ENCODE measurements at places on chromosomes 12 and 14.

DNA sequence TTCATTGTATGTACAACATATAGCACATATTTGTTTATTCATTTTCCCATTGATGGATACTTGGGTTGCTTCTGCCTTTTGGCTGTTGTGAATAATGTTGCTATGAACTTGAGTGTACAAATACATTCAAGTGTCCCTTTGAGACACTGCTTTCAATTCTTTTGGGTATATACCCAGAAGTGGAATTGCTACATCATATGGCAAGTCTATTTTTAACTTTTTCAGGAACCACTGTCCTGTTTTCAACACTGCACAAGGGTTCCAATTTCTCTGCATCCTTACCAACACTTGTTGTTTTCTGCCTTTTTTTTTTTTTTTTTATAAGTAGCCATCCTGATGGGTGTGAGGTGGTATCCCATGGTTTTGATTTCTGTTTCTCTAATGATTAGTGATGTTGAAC lies 15.9 kb downstream of the RBMS2 start:
- no peak for DNase-seq

DNA sequence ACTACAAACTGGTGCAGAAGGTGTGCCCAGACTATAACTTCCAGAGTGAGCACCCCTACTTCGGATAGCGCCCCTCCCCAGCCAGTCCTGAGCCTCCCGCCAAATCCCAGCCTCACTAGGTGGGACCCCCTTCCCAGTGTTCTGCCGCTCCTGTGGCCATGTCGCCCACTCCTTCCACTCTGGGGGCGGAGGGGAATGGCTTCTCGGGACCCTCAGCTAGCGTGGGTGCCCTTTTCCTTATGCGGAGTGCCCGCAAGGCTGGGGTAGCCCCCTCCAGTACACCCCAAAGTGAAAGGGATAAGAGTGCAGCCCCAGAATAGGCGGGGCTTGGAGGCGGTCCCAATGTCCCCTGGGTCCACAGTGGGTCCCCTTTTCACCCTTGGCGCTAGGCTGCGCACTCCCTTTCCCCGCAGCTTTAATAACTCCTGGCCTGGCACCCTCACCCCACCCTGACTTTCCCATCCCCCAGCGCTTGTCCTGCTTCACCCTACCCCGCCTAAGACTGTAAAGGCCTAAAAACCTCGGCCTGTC lies 3.8 kb upstream of the SHMT2 start:
- DNase-seq = no peak

DNA sequence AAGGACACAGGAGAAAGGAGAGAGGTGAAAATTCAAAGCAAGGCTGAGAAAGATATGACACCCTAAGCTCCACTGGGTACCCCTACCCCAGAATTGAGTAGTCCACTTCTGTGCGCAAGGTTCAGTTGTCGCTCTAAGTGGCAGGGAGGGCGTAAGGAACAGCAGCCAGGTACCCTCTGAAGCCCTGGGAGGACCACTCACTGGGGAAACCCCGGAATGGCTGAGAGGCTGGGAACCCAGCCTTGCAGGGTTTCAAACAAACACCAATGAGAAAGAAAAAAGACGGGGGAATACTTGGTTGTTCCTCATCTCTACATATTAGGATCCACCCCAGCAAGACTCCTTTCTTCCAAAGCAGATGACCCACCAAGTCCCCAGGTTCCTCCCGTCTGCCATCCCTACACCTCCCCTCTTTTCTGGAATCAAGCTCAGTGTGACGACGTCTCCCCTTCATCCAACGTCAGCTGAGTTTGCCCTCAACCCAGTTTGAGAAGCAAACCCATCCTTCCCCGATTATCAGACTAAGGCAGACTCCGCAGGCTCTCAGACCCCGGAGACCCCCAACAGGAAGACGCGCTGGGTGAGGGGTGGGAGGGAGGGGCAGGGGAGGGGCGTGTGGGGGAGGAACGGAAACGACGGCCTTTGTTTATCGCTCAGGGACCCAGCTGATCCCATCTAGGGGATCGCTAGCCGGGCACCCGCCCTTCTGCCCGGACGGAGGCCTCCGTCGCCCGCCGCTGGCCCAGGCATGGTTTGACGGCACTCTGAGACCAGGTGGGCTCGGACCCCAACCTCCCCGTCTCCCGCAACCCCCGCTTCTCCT lies 795 bp downstream of the LMBR1L start:
- DNase-seq = no peak

DNA sequence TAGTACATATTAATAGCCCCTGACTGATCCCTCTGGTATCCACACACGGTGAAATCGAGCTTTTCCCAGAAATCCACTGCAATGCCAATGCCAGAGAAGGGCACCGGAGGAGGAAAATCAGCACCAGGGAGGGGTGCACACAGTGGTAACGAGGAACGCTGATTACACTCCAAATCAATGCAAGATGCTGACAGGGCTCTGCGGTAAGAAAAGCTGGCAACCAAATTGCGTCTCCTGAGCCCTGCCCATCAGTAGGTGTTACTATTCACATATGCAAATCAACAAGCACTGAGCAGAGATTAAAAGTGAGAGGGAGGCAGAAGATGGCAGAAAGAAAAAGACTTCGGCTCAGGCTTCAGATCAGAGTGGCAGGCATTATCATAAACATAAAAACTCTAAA lies 159.1 kb downstream of the RPS29 start:
- DNase-seq = no peak

GRCh38 chr14:80059041-80059440 lies 152.3 kb downstream of the DIO2 start:
- no peak for DNase-seq

GRCh38 chr12:51056242-51056641 lies 8.1 kb downstream of the LETMD1 start:
- no peak for DNase-seq

DNA sequence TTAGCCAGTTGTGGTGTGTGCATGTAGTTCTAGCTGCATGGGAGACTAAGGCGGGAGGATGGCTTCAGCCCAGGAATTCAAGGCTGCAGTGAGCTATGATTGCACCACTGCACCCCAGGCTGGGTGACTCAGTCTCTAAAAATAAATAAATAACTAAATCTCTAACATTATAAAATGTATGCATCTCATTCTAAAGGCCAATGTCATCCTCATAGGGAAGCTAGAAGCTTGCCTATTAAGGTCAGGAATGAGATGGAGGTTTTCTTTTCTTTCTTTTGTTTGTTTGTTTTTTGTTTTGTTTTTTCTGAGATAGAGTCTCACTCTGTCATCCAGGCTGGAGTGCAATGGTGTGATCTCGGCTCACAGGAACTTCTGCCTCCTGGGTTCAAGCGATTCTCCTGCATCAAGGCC lies 48.8 kb upstream of the PAPLN start:
- DNase-seq = no peak

DNA sequence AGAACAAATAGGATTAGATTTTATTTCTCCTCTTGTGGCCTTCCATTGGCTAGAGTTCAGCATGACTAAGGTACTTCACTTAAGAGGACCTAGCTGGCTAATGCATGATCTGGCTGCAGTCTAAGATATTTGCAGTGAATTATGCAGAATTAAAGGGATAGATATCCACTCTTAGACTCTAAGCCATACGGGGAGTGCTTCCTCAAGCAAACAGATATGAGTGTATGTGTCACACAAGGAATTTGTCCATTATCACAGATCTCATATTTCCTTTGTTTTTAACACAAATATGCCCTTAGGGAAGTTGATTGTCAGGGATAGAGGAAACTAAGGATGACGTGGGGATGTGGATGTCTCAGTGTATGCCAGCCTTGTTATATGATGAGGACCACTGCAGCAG lies 88.1 kb upstream of the DHRS4 start:
- DNase-seq = no peak

DNA sequence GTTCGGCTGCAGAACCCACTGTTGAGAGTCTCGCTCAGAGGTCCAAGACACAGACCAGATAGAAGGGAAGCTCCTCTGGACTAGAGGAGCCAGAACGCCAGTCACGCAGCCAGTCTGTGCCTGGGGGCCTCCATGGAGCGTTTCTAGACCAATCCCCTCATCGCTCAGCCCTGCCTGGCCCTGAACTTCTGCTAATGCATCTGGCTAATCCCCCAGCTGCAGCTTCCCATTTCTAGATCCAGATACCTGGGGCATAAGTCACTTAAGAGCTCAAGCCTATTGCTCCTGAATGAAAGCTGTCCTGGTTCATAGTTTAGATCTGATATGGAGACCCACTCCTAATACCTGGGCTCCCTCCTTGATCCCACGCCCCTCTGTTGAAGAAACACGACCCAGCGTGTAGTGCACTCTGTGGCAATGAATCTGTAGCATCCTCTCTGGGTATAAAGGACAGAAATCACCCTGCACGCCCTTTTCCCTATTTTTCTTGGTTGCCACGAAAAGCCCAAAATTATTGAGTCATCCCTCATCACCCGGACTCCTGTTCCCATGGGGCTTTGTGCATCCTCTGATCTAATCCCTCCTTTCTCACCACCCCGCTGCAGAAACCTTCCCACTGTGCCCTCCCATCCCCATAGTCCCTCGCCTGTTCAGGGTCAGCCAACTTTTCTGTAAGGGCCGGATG lies 341.6 kb upstream of the FKBP4 start:
- no peak for DNase-seq

DNA sequence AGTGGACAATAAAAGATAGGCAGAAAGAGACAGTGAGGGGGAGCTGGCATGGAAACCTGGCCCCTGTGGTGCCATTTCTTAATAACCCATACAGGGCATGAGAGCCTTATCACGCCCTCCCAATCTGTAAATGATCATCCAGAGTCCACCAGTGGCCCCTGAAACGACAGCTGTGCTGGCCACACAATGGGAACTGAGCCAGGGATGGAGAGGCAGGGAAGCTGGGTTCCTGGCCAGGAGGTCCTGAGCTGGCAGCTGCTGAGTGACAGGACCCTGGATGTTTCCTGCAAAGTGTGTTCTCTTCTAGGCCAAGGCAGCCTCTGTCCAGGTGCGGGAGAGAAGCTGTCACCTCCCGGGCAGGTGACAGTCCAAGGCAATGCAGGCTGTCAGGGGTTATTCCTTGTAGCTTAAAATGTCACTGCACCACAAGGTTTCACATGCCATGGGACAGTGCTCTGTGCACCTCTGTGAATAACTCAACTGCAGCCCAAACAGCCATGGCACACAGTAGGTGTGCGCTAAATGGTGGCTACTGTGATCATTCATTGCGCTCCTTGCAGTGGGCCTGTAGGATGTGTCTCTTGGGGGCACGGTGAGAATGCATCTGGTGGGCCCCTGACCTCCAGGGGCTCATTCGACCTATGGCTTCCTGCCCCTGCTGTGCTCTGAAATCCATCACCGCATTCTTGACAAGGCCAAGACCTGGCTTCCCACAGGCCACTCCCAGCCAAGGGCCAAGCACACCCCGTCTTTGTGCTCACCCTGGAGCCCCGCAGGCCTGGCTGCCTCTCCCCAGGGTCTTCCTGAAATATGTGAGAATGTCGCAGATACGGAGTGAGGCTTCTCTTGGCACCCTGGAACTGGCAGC lies 46.3 kb upstream of the BCL11B start:
- DNase-seq = no peak

DNA sequence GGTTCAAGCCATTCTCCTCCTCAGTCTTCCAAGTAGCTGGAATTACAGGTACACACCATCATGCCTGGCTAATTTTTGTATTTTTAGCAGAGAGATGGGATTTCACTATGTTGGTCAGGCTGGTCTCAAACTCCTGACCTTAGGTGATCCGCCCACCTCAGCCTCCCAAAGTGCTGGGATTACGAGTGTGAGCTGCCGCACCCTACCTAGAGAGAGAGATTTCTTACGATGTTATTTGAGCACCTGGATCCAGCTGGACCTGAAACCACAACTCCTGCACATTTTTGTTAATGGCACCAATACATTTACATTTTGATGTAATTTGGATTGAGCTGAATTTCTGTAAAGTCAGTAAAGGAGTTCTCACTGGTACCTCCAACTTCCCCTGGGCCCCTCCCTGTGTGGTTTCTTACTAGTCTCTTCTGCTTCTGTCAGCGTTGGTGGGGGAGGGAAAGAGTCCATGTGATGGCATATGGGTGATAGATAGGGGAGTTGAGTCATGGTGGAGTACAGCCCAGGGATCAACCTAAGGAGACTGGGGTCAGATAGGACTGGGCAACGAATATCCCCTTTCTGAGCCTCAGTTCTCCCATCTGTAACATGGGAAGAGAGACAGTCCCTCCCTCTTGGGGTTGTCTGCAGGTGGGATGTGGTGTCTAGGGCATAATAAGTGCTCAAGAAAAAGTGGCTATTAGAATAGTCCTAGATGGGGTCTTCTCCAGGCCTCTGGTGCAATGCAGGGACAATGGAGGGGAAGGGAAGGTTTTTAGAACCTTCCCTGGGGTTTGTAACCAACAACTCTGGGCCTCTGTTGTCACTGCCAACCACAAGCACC lies 83.3 kb upstream of the MED13L start:
- no peak for DNase-seq

- DNase-seq = no peak
Measured at GRCh38 chr12:104582739-104583138, 126.0 kb downstream of the CHST11 start.

DNA sequence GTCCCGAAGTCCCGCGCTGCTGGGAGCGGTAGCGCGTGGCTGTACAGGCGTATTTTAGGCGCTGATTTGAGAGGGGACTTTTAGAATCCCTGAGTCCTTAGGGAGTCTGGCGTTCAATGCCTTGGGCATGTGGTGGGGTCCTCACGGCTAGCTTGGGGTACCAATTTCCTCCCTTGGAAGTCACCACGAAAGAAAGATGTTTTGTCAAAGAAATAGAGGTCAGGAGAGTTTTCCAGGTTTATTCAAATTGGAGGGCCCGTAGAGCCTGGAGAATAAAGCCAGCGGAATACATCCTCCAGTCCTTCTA lies 63.9 kb downstream of the KLHL28 start:
- no peak for DNase-seq

- DNase-seq = no peak
Measured at GRCh38 chr12:32455607-32456071, 56.3 kb downstream of the FGD4 start.

- DNase-seq = no peak
Measured at GRCh38 chr12:103947871-103948555, 17.7 kb upstream of the TDG start.

DNA sequence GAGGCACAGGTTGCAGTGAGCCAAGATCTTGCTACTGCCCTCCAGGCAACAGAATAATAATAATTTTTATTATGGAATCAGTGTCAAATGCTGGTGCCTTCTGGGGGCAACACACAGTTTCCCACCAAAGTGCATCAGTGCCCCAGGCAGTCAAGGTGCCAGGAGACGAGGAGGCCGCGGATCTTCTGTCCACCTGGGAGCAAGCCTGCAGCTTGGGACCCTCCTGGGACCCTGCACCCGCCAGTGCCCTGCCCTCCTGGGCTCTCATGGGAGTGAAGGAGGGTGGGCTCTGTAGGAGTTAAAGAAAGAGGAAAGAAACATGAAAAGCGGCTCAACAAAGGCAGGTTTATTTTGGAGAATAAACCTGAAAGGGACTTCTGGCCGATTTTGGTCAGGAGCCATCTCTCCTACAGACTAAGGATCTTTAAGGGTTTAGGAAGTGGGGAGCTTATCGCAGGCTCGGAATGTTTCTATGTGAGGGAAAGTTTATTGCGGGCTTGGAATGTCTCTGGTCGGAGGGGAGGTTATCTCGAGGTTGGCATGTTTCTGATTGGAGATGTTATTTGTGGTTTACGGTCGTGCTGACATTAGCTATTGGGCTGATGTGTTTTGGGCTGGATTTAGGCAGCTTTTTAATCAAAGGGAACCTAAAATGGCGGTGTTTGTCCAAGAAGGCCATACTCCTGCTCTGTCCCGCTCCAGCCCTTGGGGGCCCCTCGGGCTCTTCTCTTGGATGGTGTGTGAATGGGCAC lies 1.1 kb upstream of the ASPG start:
- DNase-seq = no peak
